ENCODE measurements at places on chromosomes 7 and 10.

DNA sequence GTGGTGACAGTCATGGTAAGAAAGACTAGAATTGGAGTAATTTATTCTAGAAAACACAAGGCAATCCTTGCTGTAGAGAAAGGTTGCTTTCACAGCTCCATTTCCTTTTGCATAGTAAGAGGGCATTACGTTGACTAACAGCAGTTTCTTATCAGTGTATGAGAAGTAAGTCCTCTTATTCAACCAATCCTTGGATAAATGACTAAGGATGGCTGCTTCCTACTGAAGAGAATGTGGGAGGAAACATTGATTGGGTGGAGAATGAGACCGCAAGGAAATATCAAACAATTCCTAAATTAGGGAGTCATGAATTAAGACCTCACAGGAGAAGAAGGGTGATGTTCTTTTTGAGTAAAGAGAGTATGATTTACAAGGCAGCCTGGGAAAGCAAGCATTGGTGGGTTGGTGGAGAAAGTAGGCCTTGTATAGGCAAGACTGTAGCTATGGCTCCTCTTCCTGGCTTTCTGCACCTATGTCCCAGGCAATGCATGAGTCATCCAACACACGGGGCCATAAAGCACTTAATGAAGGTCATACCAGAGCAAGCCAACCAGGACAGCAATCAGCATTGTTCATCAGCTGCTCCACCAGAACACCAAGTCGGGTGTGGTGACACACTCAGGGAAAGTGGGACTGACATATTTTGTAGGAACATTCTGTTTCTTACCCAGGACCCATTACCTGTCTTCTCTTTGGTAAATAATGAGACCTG lies 5.6 kb downstream of the MGAM start:
- DNase-seq, result peak; percentile 46

DNA sequence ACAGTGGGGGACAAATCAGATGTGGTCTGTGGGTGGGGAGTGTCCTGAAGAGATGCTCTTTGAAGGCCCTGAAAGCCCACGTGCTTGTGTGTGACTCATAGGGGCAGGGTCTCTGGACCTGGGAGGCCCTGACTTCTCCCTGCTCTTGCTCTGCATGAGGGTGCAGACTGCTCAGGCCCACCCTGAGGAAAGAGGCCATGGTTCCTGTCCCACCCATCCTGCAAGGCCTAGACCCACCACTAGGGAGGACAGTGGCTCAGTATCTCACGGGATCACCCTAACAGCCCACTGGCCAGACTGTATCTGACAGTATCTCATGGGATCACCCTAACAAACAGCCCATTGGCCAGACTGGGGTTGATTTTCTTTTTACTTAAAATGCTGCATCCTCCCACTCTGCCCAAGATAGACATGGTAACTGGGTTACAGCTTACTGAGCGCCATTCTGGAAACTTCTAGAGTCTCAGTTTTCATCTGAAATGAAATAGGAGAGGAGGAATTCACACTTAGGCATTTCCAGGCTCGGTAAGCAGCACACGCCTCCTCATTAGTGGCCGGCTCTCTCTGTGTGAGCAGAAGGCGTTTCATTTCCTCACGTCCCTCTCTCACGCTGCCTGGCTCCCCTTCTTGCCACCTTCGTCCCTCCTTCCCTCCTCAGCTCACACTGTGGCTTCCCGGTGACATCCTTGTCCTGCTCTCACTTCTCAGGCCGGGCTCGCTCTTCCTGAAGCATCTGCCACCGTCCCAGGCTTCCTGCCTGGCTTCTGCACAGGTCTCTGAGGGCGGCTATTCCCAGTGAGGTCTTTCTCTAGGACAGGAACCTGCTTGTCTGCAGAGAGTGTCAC lies 242.6 kb downstream of the GLRX3 start:
- no peak for DNase-seq

- no peak for DNase-seq
These were observed 20.3 kb downstream of the THSD7A start for GRCh38 chr7:11811709-11812108.

GRCh38 chr7:76383089-76383944 lies 24.5 kb upstream of the YWHAG start:
- no peak for DNase-seq

Measured in fibroblast of the aortic adventitia (primary cell).